ENCODE measurements at places on chromosomes 5 and 9.

DNA sequence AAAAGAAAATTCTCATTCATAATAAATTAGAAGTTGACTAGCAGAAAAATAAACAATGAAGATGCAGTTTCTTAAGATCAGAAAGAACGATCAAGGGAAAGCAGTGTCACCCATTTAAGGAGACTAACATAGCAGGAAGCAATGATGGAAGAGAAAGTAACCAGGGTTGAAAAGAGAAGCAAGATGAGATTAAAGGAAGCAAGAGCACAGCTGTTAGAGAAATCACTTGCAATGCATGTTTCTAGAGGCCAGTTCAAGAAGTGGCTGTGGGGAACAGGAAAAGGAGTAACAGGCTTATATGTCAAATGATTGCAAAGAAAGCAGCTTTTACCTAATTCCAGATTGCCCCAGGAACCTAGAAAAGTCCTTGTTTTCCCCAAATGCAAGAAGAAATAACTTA lies 46.8 kb upstream of the SLC1A1 start:
- no peak for DNase-seq

DNA sequence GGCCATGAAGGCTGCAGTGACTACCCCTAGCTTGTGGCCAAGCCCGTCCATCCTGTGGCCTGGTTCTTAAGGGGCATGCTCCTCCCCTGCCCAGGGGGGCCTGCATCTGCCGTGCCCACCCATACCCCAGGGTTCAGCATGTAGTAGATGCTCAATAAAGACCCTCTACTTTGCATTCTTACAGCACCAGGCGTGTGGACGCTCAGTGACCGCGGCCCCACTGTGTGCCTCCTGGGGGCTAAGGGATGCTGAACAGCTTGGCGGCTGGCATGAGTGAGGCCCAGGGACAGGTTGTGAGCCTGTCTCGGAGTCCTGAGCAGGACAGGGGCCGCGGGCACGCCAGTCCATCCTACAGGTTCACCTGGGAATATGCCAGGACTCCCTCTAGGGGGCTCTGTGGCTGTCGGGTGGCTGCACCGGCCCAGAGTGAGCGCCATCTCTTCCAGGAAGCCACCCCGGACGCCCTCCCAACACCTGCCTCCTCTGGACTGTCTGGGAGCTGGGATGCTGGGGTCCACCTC lies 9.1 kb downstream of the NOTCH1 start:
- no peak for DNase-seq

DNA sequence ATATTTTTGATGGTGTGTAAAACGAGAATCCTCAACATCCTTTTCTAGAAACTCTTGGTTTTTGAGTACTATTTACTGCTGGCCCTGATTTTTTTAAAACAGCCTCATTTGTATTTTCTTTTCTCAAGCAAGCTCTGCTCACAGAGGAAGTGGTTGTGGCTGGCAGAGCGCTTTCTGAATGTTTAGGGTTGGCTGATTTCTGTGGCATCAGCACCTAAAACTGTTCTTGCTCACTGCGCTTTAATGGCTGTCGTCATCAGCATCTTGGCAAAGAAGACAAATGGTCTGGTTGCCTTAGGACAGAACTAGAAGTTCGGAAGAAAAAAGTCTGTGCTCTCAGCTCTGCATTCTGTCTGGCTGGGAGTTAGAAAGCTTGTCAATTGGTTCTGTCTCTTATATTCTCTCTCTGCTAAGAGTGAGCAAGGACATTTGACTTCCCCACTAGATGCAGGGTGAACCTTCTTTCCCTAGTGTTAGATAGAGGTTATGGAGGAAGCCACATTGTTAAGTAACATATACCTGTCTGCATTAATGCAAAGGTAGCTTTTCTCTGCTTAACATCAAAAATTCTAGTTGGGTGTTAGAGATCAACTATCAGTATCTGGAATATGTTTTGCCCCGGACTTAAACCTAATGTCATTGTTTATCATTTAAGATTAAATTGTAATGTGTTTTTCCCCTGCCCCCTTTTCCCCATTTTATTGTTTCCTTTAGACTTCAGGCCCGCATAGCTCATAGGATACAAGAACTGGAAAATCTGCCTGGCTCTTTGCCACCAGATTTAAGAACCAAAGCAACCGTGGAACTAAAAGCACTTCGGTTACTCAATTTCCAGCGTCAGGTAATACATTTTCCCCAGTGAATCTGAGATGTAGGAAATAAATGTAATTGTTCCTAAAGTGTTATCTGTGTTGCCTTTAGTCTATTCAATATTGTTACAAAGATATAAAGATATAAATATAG lies 39.0 kb downstream of the SMARCA2 start:
- DNase-seq: peak; percentile 46

GRCh38 chr9:107274953-107275422 lies 8.1 kb upstream of the RAD23B start:
- DNase-seq: no peak

DNA sequence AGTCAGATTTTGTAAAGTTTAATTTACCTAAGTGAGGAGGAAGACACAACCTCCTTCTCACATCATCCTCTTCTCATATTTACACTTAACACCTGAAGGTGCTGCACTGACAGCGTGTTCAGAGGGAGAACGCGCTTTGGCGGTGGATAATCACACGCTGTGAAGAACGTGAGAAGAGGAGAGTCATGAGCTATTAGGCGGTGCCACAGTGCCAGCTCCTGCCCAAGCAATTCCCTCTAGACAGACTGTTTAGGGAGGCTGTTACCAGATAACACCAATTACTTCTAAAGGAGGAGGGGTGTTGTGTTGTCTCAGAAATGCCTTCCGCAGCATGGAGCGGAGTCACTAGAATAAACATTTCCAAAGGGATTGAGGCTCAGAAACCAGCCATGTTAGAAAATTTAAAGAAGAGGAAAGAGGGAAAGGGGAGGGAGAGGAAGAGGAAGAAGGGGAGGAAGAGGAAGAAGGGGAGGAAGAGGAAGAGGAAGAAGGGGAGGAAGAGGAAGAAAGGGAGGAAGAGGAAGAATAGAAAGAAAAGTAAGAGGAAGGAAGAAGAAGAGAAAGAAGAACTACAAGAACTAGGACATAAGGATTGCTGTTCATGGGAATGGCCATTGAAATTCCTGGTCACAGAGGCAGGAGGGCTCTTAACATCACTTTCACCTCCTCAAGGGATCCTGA lies 37.3 kb upstream of the WWC1 start:
- no peak for DNase-seq

GRCh38 chr9:128325629-128326028 lies 3.0 kb downstream of the COQ4 start:
- DNase-seq: no peak

- DNase-seq: no peak
Measured at GRCh38 chr9:20872340-20872977, 159.0 kb downstream of the HACD4 start.

GRCh38 chr5:132238169-132238744 lies 10.6 kb upstream of the P4HA2 start:
- peak; percentile 65 for DNase-seq

DNA sequence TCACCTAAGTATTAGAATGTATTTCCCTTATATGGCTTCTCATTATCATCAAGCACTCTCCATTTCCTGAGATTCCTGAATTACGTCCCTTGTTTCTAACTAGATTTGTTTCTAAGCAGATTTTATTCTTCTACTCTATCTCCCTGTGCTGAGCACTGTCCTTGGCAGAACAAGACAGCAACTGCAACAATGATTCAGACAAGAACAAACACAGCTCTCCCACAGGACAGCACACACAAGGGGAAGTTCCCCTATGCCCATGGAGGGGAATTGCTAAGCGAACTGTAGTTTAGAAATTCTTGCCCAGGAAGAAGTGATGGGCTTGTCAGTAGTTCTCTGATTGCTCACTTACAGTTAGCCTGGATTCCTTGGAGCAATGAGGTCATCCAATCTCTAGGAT lies 759.9 kb downstream of the DTWD2 start:
- DNase-seq: no peak

Measured in GM13976 (cell line).